ENCODE measurements at places on chromosomes 1 and 21.

GRCh38 chr1:55827350-55827749, 612.2 kb upstream of the USP24 start:
- no peak for DNase-seq

- DNase-seq = no peak
These were observed 92.6 kb downstream of the ADGRL4 start for GRCh38 chr1:78913950-78914349.

- no peak for DNase-seq
These were observed at the start of gene CLCNKB for GRCh38 chr1:16043521-16043920. TSS of gene CLCNKB (plus strand) at chr1:16043782. CDS start at chr1:16044493, 711 bp downstream.

- no peak for DNase-seq
These were observed 45.2 kb downstream of the SDCCAG8 start for GRCh38 chr1:243301059-243301458.

- DNase-seq = no peak
These were observed 32.6 kb upstream of the RD3 start for GRCh38 chr1:211524521-211524920.

DNA sequence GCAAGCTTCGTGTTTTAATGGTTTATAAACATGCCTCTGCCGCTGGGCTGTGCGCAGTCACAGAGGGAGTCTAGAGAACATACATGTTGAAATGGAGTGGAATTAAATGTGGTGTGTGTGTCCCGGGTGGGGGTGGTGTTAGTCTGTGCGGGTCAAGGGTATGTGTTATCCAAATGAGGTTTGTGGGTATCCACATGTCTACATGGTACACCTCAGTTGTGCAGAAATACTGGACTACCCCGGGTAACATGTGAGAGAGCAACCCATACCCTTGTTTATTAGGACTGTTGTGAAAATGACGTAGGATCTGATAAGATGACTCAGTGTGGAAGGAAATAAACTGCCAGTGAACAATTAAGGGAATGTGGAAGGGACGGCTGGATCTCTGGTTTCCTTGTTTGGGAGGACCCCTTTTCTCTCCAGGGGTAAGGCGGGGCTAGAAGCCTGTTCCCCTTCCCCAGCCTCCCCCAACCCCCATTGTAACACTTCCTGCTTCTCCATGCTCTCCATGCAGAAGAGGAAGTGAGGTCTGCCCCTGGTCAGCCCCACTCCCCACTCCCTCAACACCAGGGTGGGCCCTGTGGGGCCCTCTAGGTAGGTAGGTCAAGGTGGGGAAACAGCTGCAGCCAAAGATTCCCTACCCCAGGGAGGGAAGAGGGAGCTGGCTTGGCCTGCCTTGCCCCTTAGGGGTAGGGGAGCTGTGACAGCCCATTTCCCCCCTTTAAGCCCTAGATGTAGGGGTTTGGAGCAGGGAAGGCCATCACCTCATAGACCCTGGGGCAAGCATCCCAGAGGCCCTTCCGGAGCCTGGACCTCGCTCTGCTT, 690 bp downstream of the EPS8L3 start:
- no peak for DNase-seq

GRCh38 chr1:9542430-9542829, 3.2 kb downstream of the SLC25A33 start:
- no peak for DNase-seq

DNA sequence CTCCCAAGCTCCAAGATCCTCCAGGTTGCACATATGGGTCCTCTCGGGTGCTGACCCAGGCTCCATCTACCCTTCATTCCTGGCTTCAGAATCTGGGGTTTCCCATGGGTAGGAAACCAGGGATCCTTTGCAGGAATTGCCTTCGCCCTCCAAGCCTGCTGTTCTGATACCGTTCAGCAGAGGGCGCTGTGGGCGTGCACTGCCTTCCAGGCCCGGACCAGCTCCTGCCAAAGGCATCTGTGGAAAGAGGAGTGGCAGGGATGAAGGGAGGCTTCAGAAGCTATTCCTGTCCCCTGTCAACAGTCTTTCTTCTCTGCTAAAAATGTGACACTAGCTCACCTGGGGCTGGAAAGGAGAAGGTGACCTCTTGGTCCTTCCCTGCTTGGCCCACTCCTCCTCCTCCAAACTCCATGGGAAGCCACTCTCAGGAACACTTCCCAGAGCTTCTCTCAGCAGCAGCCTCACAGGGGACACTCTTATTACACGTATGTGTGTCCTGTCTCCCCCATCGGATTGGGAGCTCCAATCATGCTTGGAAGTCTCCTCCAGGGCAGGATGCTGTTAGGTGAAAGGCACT, 71.2 kb downstream of the VWA5B1 start:
- peak; percentile 23 for DNase-seq

DNA sequence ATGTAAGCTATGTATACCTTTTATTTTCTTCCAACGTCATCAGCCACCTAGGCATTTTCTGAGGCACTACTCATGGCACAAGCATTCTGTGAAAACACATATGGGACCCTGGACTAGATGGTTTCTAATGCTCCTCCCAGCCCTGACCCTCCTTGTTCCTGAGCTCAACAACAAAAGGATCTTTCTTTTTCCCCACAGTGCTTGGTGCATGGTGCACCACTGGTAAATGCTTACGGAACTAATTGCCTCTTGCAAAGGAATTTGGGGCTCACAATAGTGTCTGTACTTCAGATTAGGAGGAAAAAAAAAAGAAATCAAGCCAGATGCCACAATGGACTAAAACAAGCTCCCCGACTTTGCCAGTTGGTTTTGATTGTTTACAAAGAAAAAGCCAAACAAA, 390.5 kb downstream of the PLPP3 start:
- no peak for DNase-seq

- DNase-seq = no peak
These were observed 13.0 kb downstream of the LSS start for GRCh38 chr21:46215436-46216131.

DNA sequence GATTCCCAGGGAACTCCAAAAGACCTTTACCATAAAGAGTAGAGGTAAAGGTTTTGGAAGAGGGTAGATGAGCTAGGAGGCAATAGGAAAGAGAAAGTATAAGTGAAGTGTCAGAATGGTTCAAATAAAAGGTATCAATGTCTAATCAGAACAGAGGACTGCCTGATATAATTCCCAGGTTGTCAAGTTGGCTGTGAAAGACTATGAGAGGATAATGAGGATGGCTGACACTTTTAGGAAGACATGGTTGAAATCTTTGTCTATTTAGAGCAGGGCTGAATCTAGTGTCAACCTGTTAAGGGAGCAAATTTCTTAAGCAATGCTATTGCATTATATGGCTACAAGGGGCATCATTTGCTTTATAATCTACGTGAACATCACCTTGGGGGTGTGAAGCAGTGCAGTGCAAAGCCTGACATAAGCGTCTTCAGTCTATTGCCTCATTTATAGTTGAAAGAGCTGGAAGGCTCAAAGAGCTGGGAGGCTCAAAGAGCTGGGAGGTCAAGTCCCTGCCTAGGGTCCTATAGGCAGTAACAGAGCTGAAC, 308.3 kb upstream of the DEPDC1 start:
- DNase-seq = no peak

GRCh38 chr1:231801042-231801585, 174.5 kb downstream of the DISC1 start:
- no peak for DNase-seq

DNA sequence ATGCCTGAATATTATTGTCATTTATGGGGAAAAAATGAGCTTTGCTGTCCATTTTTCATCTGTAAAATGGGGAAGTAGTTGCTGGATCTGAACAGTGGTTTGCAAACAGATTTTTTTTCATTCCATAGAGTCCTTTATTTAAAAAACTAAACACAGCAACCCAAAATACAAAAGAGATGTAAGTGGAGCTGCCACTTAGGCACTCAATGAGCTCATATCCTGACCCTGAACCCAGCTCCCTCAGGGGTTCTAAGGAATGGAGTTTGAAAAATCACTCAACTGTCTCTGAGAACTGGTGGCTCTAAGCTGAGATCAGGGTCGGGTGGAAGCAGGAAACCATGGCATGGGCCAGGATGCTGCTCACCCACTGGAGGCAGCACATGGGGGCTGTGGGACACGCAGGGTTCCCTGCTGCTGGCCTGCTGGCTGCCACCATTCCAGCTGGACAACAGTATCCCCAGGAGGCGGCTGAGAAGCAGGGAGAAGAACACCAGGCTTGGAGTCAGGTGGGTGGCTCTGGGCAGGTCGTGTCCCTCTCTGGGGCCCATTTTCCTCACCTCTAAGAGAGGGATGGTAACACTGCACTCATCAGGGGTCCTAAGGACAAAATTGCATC, 9.6 kb upstream of the ECE1 start:
- no peak for DNase-seq

GRCh38 chr1:2935751-2936390, 85.4 kb upstream of the ACTRT2 start:
- no peak for DNase-seq

GRCh38 chr1:17880449-17880848, 125.3 kb downstream of the ACTL8 start:
- DNase-seq = no peak

DNA sequence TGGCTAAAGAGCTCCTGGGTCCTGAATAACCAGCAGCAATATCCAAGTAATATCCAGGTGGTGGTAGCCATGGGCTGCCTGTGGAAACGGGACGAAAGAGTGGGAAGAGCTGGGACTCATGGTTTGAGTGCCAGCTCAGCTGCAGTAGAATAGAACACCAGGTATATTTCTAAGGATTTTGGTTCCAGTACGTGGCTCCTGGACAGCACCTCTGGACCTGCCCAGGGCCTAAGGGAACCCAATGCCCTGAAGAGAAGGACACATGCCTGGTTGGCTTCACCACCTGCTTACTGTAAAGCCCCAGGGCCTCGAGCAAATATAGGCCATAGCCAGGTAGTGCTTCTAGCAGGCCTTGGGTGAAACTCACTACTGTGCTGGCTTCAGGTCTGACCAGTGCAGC, 566.7 kb downstream of the KIF26B start:
- DNase-seq = no peak

- DNase-seq = no peak
These were observed 197.8 kb downstream of the VAV3 start for GRCh38 chr1:107767156-107767582.

- DNase-seq = no peak
These were observed 26.1 kb upstream of the SLAMF6 start for GRCh38 chr1:160548960-160549664.

- no peak for DNase-seq
These were observed 390.0 kb downstream of the DISC1 start for GRCh38 chr1:232016616-232017015.

GRCh38 chr1:248914796-248915381, 8.9 kb downstream of the PGBD2 start:
- DNase-seq = no peak

- no peak for DNase-seq
These were observed 92.3 kb downstream of the PRDM16 start for GRCh38 chr1:3161176-3161840.

DNA sequence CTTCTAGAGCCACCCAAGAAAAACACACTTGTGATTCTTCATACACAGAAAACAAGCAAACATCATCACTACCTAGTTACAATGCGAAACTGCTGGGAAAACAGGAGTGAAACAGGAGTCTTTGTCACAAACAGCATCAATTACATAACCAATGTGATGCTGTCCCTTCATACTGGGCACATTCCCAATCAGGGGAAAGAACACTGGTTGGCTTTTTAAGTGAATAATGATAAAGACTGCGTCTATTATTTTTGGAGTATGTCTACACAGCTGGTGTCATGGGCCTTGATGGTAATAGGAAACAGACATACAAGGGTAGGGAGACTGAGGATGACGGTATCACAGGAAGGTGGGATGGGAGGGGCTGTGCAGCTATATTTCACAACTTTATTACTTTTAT, 43.3 kb downstream of the SIPA1L2 start:
- DNase-seq = no peak

DNA sequence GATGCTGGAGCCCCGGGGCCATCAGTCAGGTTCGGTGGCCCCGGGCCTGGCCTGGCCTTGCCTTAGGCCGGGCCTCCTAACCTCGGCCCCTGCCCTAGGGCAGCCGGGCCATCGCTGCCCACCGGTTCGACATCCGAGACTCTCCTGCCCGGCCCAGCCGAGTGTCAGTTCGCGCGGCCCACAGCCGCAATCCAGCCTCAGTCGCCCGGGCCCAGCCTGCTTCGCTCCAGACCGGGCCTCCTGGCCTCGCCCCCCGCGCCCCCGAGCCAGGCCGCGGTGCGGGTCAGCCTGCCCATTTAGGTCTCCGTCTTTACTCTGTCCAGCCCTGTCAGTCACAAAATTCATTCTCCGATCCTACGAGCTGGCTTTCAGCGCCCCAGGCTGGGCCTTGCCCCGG, 777 bp downstream of the LRRC41 start:
- DNase-seq = peak; percentile 38

DNA sequence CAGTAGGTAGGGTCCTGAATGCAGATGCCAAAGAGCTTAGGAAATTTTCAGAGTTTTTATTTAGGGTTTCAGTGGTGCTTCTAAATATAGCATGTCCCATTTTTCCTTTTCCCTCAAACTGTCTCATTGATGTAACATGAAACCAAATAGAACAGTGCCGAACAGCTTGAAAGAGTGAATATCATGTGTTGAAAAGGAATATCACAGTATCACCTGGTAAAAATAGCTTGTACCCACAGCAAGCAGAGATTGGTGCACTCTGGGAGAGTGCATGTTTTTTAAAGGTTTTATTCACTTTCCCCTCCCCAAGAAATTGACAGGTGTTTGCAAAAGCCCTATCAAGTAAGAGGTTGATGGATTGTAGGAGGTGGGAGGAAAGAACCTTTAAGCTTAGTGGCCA, 41.9 kb upstream of the ELAVL4 start:
- DNase-seq = no peak

DNA sequence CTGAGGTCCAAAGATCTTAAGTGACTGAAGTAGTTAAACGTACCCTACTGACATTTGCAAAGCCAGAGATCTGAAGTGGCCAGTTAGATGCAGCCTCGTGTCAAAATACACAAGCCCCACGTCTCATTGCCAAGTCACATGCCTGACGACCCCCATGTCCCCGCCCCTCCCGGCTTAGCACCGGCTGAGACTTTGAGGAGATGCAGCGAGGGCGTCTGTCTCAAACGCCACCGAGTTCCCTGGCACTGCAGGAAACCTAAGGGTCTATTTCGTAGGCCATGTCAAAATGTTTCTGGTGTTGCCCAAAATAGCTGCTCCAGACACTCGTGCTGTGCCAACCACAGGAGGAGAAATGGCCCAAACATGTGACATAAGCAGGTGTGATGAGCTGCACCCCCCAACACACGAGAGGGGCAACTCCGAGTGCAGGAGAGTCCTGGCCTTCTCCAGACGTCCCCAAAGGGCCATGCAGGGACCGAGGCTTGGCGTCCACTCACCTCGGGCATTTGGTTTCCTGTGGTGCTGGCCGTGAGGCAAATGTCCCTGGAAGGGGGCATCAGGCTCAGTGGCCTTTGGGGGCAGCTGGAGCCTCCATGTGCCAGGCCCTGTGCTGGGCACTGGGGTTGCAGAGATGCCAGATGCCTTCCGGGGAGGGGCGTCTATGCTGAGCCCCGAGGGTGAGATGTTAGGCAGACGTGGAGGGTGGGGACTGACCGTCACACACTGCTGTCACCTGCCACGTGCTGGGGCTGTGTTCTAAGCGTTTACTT, 67.0 kb downstream of the MATN1 start:
- no peak for DNase-seq

GRCh38 chr1:172108161-172108893, 267.0 kb downstream of the DNM3 start:
- DNase-seq = no peak

- DNase-seq = no peak
These were observed 77.5 kb upstream of the KCNK2 start for GRCh38 chr1:215005078-215005477.

- DNase-seq = no peak
These were observed 1.4 kb downstream of the ZBTB8A start for GRCh38 chr1:32540605-32541004.

GRCh38 chr1:53576381-53576801, 117.2 kb downstream of the DMRTB1 start:
- DNase-seq = no peak

- DNase-seq = no peak
These were observed 157.3 kb downstream of the ETS2 start for GRCh38 chr21:38963006-38963405.

- DNase-seq = no peak
These were observed 25.0 kb downstream of the ABCA4 start for GRCh38 chr1:94095744-94096469.

Measured in stimulated activated CD4-positive, alpha-beta T cell treated with anti-CD3 and anti-CD28 coated beads, Interleukin-4, amount 100 ng/mL, for 1 hour (primary cell).